ENCODE measurements at places on chromosomes 6 and 20.

DNA sequence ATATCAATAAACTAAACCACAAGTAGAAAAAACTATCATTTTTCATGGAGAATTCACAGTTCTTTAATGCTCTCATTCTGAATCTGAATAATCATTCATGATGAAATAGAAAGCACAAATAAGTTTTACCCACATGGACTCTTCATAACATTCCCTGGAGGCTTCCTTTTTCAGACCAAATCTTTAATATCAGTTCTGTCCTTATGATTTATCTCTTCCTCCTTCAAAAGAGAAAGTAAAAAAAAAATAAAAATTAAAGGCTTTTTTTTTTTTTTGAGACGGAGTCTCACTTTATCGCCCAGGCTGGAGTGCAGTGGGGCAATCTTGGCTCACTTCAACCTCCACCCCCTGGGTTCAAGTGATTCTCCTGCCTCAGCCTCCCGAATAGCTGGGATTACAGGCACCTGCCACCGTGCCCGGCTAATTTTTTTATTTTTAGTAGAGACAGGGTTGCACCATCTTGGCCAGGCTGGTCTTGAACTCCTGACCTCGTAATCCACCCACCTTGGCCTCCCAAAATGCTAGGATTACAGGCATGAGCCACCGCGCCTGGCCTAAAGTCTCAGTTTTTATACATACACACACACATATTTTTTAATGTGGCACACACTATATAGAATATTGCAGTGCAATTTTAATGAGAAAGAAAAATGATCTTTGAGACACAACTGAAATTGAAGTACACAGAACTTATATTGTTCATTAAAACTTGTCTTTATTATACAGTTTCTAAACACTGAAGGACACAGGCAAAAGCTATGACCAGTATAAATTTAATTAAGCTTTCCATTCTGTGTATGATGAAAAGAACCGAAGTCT lies 31.9 kb upstream of the ZNF217 start:
- no peak for DNase-seq

- DNase-seq = peak; percentile 94
These were observed 44.1 kb upstream of the ID1 start for GRCh38 chr20:31560746-31561598.

GRCh38 chr6:85600713-85601313 lies 7.2 kb upstream of the SNX14 start:
- no peak for DNase-seq

DNA sequence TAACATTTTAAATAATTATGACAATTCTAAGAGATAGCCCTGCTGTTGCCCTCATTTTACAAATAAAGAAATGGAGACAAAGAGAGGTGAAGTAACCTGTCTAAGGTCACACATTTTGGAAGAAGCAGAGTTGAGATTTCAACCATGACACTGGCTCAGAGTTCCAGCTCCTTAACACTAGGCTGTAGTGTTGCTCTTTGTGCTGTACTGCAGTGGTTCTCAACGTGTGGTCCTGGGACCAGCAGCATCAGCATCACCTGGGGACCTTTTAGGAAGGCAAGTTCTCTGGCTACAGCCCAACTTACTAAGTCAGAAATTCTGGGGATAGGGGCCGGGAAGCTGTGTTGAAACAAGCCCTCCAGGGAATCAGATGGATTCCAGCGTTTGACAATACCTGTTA lies 62.4 kb upstream of the FERMT1 start:
- DNase-seq = peak; percentile 11

DNA sequence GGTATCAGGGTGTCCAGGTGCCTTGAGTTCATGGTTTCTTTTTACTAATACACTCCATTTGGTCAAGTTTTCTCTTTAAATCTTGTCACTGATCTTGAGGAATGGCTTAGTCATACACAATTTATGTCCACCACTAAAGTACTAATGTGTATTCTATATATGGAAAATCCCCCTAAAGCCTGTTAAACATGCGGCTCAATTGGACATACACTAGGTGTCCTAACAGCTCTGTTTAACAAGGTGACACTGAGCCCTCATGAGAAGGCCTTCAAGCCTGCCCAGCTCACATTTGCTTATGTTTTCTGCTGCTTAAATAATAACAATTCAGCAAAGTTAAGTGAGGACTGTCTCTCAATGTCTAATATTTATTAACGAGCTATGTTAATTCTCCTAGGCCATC lies 31.5 kb downstream of the PDE7B start:
- DNase-seq = peak; percentile 45

DNA sequence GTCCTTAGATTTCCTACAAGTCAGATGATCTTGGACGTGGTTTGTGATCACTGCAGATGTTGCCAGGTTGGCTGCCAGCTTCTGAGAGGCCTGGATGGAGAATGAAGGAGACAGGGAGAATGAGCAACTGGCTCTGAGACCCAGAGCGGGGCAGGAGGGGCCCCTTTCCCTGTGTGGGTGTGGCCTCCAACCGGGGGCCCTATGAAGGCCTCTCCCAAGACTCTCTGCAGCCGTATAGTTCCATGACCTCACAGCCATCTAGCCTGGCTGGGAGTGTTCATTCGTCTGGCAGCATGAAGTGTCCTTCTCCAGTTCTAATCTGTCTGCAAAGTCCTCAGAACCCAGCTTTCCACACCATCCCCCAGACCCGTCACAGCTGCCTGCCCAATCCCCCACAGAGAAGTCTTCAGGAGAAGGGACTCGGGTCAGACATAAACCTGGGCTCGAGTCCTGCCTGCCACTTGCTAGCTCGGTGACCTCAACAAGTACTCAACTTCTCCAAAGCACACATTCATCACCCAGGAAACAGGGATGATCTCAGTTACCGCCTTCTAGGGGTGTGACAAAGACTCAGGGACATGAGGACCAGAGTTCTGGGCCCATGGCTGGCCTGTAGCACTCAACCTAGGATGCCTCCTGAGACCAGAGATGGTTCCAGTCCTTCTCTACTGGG lies 122.6 kb downstream of the EDN3 start:
- no peak for DNase-seq

- DNase-seq = no peak
These were observed 380.2 kb upstream of the MMS22L start for GRCh38 chr6:97663252-97663651.

GRCh38 chr6:37798436-37799262 lies 20.9 kb upstream of the ZFAND3 start:
- DNase-seq = no peak

GRCh38 chr20:63158352-63158751 lies 57.6 kb downstream of the YTHDF1 start:
- no peak for DNase-seq

DNA sequence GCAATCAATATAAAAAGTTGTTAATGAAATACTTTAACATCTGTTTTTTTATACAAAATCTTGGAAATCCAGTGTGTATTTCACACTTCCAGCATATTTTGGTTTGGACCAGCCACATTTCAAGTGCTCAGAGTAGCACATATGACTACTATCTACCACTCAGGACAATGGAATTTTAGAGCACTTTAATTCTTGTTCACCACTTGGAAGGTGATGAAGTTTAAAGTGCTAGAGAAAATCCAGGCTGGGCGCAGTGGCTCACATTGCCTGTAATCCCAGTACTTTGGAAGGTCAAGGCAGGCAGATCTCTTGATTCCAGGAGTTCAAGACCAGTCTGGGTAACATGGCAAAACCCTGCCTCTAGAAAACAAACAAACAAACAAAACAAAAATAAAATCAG lies 6.1 kb upstream of the SLC35B3 start:
- DNase-seq = no peak

- peak; percentile 21 for DNase-seq
These were observed 74.0 kb upstream of the SAMD5 start for GRCh38 chr6:147434516-147434915.

- DNase-seq = no peak
These were observed 2.8 kb downstream of the HECA start for GRCh38 chr6:139137706-139138105.

DNA sequence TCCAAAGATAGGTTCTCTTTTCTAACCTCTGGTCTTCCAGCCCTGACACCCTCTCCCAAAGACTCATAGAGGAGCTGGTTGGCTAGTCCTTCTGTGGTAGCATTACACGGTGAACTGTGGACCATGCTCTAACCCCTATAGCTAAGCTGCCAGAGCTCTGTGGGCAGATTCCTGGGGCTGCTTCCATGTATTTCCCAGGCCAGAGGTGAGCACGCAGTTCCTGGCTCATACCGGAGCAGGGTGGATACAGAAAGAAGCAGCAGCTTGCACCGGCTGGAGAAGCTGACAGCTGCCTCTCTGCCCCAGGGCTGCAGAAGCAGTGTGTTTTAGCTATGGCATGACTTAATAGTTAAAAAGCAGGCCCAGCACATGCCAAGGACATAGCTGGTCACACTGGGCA lies 84.1 kb upstream of the FOXP4 start:
- no peak for DNase-seq

DNA sequence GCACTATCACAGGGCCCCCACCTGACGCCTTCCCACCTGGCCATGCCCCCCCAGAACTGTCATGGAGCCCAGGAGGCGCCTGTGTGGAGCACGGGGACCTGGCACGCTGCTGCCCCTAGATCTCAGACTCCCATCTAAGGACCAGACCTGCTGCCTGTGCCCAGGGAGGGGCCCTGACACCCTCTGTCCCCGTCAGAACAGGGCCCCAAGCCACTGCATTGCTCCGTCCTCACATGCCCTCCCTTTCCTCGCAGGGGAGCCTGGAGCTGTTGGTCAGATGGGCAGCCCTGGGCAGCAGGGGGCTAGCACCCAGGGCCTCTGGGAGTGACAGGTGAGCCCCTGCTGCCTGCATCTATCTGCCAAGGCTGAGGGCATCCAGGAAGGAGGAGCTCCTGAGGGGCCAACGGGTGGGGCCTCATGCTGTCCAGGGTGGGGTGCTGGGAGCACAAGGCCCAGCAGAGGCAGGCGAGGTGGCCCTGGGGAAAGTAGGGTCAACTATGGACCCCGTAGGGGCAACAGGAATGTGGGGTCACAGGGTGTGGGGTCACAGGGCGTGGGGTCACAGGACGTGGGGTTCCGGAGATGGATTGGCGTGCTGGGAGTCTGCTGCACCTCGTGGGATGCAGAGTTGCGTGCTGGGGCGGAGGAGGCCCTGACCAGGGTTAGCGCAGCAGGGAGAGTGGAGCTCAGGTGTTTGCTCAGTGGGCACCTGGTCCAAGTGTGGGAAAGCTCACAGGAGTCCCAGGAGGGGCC lies 31.6 kb downstream of the CHRNA4 start:
- DNase-seq = no peak

DNA sequence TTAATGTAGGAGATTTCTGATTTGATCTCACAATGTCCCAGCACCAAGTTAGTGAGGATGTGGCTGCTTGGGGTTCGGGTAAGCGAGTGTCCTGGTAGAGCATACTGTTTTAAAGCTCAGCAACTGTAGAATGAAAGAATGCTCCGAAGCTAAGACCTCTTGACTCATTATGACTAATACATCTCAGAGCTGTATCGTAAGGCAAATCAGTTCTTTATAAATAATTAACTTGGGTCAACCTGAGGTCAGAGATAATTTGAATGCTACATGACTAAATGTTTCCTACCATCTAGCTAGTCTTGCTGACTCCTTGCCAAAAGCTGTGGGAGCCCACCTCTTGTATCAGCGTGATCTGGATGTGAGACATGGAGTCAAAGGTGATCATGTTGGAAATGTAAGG lies 128.8 kb upstream of the PDE7B start:
- DNase-seq = peak; percentile 87

GRCh38 chr20:34493646-34494045 lies 22.6 kb upstream of the DYNLRB1 start:
- peak; percentile 28 for DNase-seq

- DNase-seq = no peak
These were observed 41.0 kb downstream of the TSHZ2 start for GRCh38 chr20:53013183-53013582.

GRCh38 chr6:35049900-35050756 lies 91.0 kb downstream of the TCP11 start:
- DNase-seq = peak; percentile 95

DNA sequence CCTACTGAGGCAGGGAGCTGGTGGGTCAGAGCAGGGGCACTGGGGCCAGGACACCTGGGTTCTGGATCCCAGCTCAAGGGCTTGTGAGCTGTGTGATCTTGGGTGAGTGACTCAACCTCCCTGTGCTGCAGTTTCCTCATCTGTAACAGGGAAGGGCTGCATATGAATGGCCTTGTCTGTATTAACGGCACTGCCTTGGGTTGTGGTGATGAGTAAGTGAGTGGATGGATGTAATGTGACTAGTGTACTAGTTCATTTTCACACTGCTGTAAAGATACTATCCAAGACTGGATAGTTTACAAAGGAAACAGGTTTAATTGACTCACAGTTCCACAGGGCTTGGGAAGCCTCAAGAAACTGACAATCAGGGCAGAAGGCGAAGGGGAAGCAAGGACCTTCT lies 233.5 kb downstream of the TAF4 start:
- no peak for DNase-seq

DNA sequence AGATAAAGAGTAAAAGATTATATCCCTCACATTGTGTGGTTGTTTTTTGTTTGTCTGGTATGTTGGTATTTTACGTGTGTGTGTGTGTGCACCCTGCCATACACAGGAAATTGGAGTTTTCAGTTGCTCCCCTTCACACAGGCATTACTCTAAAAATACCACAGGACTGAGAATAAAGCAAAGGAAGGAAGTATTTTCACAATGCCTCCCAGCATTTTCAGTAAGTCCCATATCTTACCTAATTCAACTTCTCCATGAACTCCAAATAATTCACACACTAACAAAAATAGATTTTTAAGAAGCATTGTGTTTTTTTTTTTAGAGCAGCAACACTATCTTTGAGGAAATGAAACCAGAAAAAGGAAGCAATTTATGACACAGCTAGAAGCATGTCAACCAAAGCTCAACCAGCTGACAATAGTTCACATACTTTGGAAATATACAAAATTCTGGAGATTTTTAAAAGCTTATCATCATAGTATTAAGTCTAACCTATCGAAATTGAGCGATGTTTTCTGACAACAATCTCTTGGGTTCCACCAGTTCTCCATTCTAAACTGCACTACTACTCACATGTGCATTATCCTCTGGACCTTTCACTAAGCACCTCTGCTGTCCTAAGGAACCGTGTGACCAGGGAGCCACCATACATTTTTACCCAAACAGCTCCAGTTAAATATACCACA lies 2.1 kb downstream of the UBE2J1 start:
- peak; percentile 50 for DNase-seq

DNA sequence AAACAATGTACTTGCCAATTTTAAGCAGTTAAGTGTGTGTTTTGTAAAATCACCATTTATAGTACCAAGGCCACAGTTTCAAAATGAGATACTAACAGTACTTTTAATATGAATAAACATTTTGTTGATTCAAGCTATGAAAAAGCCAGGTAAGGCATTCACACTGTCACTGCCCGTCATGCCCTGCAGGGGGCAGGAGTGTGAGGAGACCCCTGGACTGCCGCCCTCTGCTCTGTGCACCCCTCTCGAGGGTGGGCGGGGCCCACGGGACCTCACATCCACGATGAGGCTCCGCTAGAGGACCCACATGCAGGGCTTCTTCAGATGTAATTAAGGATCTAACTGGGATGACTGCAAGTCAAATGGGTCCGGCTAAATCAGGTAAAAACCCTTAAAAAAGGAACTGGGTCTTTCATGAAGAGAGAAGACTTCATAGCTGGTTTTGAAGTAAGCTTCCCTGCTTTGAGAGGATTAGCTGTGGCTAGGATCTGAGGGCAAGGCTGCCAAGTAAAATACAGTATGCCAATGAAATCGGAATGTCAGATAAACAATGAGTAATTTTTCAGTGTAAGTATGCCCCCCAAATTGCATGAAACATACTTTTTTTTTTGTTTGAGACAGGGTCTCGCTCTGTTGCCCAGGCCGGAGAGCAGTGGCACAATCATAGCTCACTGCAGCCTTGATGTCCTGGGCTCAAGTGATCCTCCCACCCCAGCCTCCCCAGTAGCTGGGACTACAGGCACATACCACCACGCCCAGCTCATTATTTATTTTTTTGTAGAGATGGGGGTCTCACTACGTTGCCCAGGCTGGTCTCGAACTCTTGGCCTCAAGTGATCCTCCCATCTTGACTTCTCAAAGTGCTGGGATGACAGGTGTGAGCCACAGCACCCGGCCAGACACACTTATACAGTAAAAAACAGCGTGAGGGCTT lies 18.7 kb downstream of the DIDO1 start:
- DNase-seq = no peak

Measured in choroid plexus epithelial cell (primary cell).